Stimulated activated CD4-positive, alpha-beta T cell treated with anti-CD3 and anti-CD28 coated beads, Interleukin-12 subunit alpha, Interleukin-12 subunit beta, amount 100 ng/mL, for 24 hours (primary cell): ENCODE measurements at places on chromosomes 11 and 22.
A peak's percentile ranks its signal among the peaks of the same experiment; 100 is the strongest.

DNA sequence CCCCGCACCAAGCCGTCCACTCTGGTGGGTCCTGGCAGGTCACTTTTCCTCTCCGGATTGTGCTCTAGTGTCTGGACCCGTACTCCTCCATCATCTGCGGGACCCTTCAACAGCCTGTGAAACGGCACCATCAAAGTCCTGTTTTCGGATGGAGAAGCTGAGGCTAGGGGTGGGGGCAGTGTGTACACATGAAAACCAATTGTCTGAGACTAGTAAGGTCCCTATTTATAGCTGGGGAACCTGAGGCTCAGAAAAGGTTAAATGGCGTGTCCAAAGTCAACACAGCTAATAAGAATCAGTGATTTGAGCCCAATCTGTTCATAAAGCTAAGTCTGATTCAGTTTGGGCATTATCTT is 668 bp upstream of the LRRC32 start:
- no peak for DNase-seq

DNA sequence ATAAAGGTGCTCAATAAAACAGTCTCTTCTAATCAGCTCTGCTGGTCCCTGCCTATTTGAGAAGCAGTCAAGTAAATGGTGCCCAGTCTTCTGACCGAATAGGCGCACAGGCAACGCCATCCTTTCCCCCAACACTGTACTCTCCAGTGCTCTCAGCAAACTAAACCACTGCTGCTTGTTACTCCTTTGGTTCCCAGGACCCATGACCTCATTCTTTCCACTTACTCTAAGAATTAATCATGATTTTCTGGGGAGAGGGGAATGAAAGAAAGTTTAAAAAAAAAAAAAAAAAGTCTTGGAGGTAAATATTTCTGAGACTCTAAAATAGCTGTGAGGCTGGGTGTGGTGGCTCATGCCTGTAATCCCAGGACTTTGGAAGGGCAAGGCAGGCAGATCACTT is 63.7 kb downstream of the SGSM3 start:
- DNase-seq: no peak

GRCh38 chr11:15744693-15745092 is 611.7 kb downstream of the SOX6 start:
- no peak for DNase-seq

- no peak for DNase-seq
Measured at GRCh38 chr22:46589141-46589748, 30.9 kb upstream of the GRAMD4 start.

DNA sequence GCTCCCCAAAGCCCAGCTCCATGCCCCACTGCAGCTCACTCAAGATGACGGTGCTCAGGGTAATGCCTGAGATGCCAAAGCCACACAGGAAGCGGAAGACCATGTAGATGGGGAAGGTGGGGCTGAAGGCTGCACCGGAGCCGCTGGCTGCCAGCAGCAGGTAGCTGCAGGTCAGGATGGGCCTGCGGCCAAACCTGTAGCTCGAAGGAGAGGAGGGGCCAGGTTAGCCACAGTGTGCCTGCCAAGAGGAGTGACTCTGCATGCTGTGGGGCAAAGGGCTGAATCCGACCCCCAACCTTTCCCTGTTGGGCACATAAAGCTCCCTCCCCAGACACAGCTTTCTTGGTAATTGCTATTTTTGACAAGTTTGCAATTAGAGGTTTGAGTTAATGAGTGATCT is 14.9 kb upstream of the SLC22A6 start:
- DNase-seq: no peak

DNA sequence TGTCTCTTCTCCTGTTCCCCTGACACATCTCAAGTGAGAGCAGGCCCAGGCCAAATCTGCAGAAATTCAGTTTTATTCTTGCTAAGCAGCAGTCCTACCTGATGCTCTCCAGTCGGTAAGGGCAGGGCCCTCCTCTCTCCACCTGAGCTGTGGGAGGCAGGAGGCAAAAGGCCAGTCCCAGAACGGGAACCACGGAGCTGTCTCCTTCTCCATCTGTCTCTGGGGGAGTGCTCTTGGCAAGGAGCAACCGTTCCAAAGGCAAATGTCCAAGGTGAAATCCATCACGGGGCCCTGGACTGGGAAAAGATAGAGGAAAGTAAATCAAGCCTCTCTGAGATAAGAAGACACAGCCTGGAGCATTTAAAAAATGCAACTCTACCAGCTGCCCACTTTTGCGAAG is 65.2 kb upstream of the CDON start:
- no peak for DNase-seq

DNA sequence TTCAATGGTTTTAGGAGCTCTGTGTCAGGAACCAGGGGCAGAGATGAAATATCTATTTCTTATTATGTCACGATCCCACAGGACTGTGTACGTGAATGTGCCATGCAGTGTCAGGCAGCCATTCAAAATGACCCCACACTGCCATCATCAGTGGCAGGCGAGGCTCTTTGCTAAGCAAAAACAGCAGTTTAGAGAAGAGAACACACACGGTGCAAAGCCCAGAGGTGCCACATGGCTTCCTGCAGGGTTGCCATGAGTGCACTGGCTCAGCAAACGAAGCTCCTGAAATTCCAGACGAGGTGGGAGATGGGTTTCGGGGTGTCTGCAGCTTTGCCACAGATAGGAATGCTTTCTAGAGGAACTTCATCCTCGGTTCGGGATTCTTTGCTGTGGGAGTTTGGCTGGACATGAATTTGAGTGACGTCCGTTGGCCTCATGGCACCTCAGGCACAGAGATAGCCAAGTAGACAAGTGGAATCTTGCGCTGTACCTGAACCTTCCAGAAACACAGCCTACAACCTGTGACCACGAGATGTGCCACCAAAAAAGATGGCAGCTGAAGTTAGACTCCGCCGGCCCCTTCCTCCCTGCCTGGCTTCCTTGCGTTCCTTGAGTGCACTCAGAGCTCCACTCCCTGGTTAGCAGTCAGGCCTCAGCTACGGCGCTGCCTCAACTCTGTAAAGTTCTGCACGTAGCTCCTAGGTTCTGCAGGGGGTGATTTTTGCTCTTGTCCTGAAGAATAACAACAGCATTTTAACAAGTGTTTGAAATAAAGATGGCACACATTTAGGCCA is 7.8 kb upstream of the ZBED4 start:
- DNase-seq: no peak

DNA sequence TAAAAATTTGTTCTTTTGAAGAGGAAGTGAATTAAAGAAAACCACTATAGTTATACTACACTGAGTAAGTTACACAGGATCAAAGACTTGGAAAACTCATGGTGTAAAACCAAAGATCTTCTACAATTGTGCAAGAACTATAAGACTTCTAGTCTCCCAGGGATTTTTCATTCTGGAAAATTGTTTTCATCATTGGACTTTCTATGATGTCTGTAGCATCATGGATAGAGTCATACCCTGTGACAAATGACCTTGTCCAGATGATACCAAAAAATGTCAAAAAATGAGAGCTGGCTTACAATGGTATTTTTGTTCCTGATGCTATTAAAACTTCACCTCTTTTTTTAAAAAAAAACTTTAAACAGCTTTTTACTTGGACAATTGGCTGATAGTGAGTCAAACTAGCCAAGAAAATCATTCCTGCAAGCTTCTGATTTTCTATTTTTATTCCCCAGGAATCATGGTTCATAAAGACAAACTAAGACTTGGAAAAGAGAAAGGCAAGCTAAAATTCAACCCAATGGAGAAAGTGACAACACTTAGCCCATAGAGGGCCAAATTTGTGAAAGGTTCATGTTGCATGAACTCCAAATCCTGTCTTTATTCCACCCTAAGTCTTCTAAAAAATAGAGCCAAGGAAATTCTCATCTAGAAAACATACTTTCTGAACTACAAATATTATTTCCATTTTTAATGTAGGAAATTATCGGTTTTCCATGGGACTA is 30.7 kb downstream of the ME3 start:
- DNase-seq: no peak

DNA sequence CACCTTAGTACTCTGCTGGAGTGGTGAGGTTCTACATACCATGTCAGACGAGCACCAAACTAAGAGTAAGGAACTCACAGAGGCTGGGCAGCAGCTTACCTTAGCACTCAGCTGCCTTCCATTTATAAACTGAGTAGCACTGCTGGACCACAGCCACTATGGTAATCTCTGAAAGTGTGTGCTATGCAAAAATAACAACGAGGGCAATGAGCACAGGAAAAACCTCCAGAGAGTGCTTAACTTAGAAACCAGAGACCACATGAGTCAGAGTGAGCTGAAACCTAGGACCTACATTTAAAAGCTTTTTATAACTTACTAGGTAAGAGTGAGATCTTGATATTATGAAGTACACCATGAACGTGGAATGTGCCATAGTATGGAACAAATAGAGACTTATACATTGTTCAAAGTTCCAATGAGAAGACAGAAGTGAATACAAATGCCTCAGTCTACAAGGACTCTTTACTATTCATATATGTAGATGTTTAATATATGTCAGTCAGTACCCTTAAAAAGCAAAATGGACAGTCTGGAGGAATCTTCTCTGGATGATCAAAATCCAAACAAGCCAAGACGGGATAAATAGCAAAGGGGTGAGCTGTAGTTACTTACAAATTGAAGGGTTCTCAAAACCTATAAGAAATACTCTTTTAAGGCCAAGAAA is 17.2 kb upstream of the CD59 start:
- no peak for DNase-seq

GRCh38 chr22:31898926-31899325 is 45.4 kb upstream of the YWHAH start:
- no peak for DNase-seq

DNA sequence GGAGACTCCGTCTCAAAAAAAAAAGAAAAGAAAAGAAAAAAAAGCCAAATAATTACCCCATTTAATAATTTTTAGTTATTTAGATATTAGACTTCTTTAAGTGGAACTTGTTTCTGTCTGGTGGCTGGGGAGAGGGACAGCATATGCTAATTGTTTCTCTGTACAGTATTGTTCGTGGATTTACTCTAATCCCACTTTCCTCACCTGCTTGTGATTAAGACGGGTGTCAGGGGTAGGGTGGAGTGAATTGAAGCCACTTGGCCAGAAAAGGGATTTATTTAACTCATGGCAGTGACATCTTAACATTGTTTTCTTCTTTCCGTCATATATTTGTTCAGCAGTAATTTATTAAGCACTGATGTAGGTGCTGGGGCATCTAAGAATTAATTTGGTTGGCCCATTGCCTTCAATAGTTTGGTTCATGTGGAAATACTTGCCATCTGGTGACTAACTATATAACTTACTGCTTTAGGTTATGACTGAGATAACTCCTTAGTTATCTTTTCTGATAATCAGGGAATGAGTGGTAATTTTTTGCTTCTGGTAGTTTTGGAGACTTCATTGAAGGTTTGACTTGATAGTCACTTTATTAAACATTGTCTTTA is 4.6 kb downstream of the TNRC6B start:
- DNase-seq: no peak

GRCh38 chr11:22192642-22193347 is at the start of gene ANO5:
ANO5 (plus strand) TSS chr11:22193085; CDS start chr11:22193493, 408 bp downstream.
- DNase-seq: no peak

DNA sequence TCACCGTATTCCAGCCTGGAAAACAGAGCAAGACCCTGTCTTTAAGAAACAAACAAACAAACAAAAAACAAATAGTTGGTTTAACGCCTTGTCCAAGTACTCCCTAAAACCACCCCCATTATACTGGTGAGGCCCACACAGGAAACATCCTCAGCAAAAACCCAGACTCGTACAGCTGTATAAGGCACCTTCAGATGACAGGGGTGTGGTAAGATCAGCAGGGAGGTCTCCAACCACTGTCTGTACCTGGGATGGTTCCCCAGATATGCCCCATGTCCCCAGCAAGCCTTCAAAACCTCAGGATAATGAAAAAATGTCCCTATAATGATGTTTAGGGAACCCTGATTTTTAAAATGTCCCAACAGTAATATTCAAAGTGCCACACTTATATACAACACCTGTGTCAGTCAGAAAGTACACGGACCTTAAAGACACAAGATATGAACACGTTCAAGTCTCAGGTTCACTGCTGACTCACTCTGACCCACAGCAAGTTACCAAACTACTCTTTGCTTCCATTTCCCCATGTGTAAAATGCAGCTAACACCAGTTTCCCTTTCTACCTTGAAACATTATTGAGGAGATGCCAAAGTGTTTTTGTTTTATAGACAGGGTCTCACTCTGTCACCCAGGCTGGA is 9.3 kb downstream of the SF3A1 start:
- no peak for DNase-seq

- DNase-seq: no peak
Measured at GRCh38 chr11:124712392-124712791, 27.4 kb upstream of the NRGN start.

DNA sequence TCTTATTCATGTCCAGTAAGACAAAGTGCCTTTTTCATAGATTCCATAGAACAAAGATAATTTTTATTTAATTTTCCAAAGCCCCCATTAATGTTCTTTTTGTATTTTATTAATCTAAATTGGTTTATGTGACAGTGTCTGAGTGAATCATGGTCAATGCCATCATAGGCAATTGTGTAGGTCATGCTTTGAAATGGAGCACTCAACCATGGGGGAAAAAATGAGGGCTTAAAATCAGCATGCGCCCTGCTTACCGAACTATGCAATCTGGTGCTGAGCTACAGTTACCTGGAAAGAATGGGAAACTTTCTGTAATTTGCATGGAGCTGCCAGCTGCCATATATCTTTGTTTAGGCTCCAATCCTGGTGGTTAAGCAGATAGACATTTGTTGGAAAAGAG is 28.4 kb upstream of the RAB38 start:
- DNase-seq: no peak

DNA sequence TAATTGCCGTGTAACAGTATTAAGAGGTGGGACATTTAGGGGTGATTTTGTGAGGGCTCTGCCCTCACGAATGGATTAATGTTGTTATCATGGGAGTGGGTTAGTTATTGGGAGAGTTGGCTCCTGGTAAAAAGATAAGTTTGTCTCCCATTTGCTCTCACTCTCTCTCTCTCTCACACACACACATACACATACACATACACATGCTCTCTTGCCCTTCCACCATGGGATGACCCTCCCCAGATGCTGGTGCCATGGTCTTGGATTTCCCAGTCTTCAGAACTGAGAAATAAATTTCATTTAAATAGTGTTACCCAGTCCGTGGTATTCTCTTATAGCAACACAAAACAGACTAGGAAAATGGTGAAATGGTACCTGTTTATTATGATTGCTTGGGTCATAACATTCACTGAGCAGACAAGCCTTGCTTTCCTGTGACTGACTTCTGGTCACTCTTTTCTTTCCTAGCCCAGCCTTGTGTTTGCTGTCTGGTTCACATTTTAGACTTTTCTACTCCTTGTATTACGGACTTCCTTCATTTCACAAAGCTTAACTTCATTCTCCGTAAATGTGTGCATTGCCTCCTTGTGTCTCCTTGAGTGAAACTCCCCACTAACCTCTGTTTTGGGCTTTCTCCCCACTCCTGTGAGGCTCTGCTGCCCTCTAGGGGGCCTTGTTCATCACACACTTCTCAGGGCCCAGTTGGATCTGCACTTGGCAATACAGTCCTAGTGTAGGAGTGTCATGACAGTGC is 206.5 kb upstream of the CTSC start:
- DNase-seq: peak; percentile 55

DNA sequence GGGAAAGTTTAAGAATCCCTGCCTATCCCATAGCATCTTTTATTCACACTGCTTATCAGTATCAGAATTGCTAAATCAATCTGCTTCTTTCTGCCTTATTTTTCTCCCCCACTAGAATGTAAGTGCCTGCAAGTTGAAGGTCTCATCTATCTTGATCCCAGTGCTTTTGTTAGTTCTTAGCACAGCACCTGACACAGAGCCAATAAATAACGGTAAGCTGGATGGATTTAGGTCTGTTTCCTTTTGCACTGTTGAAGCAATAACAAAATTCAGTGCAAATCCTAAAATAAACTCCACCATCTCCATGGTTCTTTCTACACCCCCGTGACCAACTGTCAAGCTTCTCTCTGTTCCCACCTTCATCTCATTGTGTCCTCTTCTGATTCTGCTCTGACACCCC is 36.7 kb upstream of the CD44 start:
- DNase-seq: no peak
